ENCODE measurements at places on chromosomes 13 and 19.

- no peak for DNase-seq
Observed at GRCh38 chr19:46975011-46975924, 44.4 kb upstream of the NPAS1 start.

DNA sequence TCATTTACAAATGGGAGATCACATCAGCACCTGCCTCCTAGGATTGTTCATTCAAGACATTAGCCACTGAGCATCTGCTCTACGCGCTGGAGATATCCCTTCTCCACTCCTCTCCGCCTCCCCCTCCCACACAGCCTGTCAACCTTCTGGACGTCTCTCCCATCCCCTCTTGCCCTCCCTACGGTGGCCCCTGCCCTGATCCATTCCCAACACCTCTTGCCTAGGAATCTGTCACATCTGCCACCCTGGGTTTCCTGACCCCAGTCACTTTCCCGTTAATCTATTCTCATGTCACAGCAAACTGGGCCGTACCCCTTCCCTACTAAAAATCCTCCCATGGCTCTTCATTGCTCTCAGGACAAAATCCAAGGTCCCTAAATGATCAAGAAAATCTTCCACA is 10.3 kb downstream of the DYRK1B start:
- no peak for DNase-seq

GRCh38 chr13:65093357-65093756 is 2136.8 kb downstream of the PCDH9 start:
- DNase-seq: no peak

DNA sequence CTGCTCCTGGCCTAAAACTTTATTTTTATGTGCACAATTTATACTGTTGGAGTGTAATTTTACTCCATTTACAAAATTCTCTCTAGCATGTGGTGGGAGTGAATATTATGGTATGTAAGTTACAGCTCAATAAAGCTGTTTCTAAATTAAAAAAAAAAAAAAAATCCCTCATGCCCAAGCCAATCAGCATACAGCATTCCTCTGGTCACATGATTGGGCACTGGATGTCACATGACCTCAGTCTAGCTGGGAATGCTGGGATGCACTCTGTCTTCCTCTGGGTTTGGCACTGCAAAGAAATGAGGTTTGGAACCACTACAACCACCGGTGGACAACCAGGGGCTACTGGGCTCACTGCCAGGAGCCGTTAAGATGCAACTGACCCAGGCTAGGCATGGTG is 67.6 kb downstream of the ZNF557 start:
- no peak for DNase-seq

DNA sequence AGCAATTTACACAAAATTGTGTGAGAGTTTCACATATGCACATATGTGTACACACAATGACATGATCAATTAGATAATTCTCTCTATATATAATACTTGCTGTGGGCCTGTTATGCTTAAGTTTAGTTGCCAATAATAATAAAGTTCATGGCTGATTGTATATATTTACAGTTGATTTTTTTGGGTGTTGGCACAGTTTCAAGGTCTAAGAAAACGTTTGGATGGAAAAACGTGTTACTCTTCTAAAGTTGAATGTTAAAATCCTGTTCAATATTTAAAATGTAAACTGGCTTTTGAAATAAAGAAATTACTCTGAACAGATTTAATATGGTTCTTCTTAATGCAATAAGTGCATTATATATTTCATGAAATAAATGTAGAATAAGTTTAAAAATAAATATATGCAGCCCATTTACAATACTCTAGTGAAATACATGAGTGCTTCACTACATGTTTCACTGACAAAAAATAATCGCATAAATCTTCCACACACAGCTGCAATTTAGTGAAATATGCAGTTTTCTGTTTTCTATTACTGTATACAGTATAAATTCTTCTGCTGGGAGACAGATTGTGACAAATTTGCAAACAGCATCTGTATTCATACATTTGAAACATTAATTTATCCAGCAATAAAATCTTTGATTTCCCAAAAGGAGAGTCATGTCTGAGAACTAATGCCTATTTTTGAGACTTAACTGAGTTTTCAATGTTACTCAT is 586.9 kb upstream of the KLHL1 start:
- no peak for DNase-seq

- DNase-seq: no peak
Observed at GRCh38 chr13:99886706-99887105, 84.9 kb downstream of the ZIC5 start.

DNA sequence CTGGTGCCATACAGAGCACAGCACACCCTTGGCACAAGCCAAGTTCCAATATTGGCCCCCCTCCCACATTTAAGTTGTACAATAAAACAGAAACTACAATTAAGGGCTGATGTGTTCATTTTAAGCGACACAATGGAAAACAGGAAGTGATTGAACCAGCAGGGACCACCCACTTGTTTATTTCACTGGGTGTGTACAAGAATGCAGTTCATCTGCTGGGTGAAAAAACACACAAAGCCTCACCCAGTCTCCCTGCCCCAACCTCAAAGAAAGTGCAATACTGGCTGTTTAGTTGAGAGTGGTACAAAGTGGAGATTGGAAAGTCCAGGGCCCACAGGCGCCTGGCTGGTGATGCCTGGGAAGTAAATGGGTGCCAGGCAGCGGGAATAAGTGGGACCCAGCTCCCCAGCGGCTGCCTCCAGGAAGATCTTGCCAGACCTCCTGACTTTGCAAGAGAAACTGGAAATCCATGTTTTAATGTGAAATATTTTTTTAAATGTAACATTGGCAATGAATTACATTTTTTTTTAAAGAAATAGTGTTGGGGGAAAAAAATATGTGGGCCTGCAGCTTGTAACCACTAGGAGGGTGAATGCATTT is 322.1 kb downstream of the ZNF536 start:
- DNase-seq: no peak

GRCh38 chr13:21164631-21165030 is 11.7 kb downstream of the SKA3 start:
- no peak for DNase-seq

- no peak for DNase-seq
Observed at GRCh38 chr13:74003374-74003773, 130.8 kb downstream of the KLF12 start.

DNA sequence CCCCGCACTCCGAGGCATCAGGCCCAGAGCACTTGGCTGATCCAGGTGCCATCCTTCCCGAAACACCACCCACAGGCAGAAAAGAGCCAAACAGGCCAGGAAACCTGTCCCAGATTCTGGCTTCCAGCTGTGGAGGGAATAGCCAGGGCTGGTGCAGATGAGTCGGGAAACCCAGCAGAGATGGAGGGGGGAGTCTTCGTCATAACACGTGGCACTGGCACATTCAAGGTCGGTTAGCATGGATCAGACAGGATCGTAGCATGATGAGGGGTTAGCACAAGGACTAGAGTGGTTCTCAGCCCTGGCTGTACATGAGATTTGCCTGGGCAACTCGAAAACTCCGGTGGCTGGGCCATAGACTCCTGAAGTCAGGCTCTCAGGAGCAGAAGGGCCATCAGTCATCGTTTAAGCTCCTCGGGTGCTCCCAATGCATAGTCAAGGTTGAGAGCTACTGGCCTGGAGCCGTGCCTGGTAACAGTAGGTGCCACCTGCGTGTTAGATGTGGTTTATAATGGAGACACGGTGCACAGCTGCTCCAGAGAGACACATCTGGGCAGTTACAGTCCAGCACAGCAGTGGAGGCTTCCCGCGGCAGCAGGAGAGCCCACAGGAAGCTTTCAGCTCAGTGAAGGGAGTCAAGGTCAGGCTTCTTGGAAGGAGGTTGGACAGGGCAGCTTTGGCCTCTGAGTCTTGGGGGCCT is 6.3 kb downstream of the CYTH2 start:
- no peak for DNase-seq

DNA sequence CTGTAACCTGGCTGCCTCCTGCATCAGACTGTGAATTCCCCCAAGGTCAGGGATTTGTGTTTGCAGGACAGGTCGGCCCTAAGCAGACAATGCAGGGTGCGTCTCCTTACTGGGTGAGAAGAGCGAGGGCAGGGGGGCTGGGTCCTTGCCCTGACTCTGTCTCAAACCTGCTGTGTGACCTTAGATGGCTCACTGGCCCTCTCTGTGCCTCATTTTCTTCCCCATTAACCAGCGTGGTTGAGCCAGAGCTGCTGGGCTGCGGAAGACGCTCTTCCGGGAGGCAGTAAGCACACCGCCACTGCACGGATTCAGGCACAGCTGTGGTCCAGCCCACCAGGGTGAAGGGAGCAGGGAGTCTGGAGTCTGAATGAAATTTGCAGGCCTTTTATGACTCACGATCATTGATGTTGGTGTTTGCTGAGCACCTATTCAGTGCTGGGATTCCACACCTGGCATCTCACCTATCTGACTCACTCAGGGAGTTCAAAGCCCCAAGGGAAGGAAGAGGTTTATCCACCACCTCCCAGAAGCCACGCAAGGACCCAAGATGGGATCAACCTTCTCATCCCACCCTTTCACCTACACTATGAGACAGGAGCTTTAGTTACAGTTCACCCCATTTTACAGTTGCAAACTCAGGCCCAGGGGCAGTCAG is 2.5 kb downstream of the AKT1S1 start:
- no peak for DNase-seq

GRCh38 chr19:32337084-32337808 is 8.2 kb upstream of the ZNF507 start:
- no peak for DNase-seq

GRCh38 chr19:10268071-10268470 is 2.8 kb upstream of the ICAM1 start:
- DNase-seq: no peak

DNA sequence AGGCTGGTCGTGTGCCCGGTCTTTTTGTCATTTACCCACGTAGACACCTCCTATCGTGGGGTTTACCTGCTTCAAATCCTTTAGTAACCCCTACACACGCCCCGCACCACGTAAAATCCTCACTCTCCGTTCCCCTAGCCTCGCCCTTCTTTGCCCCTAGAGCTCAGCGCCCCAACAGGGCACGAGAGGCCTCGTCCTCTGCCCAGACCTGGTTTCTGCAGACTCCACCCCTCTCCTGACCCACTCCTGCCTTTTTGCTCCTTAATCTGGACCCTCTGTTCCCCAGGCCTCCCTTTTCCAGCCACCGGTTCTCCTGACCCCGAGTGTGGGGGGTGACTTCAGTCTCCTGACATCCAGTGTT is 412 bp downstream of the ZNF528 start:
- DNase-seq: no peak

- DNase-seq: no peak
Observed at GRCh38 chr13:43006893-43007631, 15.0 kb upstream of the EPSTI1 start.

DNA sequence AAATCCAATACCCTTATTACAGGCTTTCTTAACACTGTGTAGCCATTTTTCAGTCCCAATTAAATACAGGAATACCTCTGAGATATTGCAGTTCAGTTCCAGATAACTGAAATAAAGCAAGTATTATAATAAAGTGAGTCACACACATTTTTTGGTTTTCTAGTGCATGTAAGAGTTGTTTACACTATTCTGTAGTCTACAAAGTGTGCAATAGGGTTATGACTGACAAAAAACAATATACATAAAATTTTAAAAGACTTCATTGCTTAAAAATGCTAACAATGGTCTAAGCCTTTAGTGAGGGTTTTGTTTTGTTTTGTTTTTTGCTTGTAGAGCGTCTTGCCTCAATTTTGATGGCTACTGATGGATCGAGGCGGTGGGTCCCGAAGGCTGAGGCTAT is 434.4 kb upstream of the NBEA start:
- no peak for DNase-seq

- DNase-seq: peak; percentile 41
Observed at GRCh38 chr19:56476651-56477428, at the start of gene ZNF667. ZNF667 (minus strand) TSS chr19:56477345; CDS start chr19:56462370, 14,975 bp downstream.

- DNase-seq: peak; percentile 50
Observed at GRCh38 chr13:45417790-45418534, at the start of gene SLC25A30. SLC25A30 (minus strand) TSS chr13:45418373; CDS start chr13:45411425, 6,948 bp downstream.

DNA sequence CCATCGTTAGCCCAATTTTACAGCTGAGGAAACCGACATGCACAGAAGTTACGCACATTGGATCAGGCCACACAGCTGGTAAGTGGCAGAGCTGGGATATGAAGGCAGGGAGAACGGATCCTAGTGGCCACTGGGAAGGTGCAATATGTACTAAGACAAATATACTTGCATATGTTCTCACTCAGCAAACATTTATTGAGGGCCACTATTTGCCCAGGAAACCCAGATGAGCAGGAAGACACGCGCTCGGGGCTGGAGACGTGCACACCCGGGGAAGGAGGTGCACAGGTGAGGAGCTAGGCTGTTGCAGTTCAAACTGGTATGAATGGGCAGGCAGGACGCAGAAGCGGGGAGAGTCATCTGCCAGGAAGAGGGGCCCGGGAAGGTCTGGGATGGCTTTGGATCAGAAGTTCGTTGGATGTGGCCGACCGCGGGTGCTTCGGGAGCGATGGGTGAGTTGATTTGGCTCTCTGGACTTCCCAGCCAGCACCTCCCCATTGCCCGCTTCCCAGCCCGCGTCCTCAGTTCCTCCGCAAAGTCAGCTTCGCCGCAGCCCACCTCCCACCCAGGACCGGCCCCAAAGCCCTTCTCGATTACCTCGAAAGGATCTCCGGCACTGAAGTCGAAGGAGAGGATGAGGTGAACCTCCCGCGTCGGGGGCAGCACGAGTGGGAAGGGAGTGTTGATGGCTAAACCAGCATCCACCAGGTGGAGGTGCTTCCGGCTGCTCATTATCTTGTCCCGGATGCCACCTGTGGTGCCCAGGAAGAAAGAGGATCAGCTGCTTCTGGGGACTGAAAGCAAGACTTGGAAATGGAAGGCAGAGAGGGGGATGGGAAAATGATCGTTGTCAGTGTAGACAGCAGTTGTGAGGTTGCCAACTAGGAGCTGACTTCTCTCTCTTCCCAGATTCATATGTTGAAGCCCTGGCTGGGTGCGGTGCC is 17.8 kb upstream of the CABP5 start:
- no peak for DNase-seq

GRCh38 chr13:75299913-75300862 is 181.8 kb downstream of the TBC1D4 start:
- DNase-seq: no peak

DNA sequence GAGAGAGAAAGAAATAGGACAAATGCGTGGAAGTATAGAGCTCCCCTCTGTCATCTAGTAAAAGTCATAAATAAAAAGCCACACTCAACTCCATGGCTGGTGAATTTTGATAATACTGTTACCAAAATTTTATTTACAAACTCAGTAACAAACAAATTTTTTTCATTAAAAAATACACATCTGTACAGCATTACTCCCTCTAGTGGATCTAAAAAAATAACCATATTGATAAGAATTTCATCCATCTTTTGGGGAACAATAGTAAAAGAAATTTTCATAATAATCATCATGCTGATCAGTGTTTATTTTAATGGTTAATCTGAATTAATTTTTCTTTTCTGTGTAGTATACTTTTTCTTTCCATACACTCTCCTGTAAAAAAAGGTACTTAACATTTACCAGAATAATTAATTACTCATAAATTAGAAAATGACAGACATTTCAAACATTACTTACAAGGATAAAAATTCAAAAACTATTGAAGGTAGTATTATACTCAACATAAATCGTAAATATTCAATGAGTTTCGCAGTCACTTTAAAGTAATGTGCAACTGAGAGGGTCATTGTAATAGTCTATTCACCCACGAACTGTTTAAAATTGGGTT is 173.5 kb upstream of the LSM14A start:
- DNase-seq: no peak

DNA sequence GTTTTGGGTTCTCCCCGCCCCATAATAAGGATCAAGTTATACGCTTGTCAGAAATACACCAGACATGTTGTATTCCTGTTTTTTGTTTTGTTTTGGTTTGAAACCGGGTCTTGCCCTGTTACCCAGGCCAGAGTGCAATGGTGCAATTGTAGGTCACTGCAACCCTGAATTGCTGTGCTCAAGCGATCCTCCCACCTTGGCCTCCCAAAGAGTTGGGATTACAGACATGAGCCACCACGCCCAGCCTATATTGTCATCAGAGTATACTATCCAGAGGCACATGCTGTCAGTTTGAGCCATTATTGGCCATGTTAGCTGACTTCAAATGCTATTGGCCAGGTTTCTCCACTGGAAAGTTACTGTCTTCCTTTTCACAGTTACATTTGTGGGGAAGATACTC is 9.8 kb downstream of the SAFB start:
- DNase-seq: no peak
